Stimulated activated CD4-positive, alpha-beta T cell treated with anti-CD3 and anti-CD28 coated beads, Interleukin-15, amount 100 ng/mL, for 1 hour (primary cell): ENCODE measurements at places on chromosomes 13 and 19.
A peak's percentile ranks its signal among the peaks of the same experiment; 100 is the strongest.

DNA sequence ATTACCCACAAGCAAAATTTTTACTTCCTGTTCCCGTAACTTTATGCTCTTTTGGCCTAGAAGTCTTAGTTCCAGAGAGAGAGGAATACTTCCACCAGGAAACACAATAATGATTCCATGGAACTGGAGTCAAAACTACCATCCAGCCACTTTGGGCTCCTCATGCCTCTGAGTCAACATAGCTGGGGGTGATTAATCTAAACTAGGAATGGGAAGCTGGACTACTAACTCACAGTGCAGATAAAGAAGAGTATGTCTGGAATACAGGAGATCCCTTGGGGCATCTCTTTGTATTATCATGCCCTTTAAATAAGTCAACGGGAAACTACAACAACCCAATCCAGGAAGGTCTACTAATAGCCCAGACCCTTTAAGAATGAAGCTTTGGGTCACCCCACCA lies 8.9 kb upstream of the ELF1 start:
- no peak for DNase-seq

DNA sequence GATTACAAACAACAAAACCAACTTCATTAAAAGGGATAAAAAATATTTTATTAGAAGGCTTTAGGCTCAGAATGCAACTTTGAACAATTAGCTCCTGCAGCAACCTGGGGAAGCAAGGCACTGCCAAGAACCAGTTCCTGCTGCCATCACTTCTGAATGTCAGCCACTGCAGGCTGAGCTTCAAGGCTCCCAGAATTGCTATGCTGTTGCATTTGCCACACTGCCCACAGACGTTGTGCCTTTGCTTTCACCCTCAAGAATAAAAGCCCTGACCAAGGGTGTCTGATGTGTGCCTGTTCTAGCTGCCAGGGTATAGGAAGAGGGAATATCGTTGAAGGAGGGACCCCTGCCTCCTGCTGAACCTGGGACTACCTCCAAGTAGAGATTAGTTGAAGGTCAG lies 238.4 kb downstream of the ITGBL1 start:
- DNase-seq = no peak

DNA sequence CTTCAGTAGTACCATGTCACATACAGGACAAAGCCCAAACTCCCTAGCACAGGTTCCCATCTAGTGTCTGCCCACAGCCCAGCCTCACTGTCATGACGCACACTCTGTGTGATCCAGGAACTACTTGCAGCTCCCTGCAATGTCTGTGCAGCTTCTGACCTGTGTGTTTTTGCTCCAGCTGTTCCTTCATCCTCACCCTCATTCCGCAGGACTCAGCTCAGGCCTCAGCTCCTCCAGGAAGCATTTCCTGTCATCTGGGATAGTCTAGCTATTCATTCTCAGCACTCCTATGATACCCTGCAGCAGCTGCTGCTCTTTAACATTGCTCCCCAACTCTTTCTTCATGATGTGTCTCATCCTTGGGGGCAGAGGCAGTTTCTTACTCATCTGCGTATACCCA lies 56.1 kb downstream of the ENOX1 start:
- no peak for DNase-seq

DNA sequence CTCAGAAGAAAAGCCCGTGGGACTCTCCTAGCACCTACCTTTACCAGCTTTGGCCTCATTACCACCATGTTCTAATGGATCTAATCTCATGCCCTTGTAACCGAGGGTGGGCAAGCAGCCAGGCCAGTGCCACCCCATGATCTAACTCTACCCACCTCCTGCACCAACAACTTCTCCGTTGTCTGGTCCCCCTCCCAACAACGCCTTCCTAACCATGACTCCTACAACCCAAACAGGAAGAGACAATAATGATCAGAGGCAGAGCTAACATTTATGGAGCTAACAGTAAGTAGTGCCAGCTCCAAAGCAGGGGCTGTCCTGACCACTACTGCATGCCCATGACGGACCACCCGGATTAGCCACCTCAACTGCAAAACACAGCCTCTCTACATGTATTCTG lies 3.5 kb downstream of the USP12 start:
- no peak for DNase-seq

- no peak for DNase-seq
Measured at GRCh38 chr13:38875186-38875875, 115.3 kb downstream of the STOML3 start.

GRCh38 chr19:45952686-45953505 lies 20.8 kb downstream of the NOVA2 start:
- DNase-seq = peak; percentile 22

DNA sequence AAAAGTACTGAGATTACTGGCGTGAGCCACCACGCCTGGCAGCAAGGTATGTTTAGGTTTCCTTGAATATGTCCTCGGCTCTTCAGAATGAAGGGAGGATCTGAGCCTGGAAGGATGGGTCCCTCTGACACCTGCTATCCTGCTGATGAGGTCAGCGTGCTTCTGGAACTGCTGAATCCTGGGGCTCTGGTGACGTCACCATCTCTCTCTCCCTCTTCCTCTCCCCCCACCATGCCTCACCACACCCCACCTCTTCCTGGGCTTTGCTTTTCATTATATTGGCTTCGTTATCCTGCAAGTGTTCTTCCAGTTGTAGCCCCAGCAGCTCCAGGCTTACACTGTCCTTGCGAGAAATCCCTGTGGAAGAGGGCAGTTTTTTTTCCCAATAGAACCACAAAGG lies 49.8 kb downstream of the CCNE1 start:
- DNase-seq = no peak

DNA sequence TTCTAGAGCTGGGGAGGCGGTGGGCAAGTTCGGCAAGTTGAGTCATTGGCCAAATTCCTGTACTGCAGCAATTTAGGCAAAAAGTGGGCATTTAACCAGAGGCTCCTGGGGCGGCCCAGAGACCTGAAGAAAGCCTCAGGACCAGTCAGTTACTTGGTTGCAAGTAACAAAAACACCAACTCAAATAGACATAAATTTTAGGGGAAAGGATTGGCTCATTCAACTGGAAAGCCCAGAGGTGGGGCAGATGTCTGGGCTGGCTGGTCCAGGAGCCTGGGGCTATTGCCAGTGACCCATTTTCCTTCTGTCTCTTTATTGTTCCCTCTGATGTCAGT lies 97.1 kb downstream of the SIPA1L3 start:
- no peak for DNase-seq

GRCh38 chr13:30905932-30906383 lies at the start of gene MEDAG:
MEDAG (plus strand) TSS chr13:30906271; CDS start chr13:30906516, 245 bp downstream.
- DNase-seq = no peak

- DNase-seq = no peak
Measured at GRCh38 chr13:110812121-110812868, 98.8 kb downstream of the ING1 start.

DNA sequence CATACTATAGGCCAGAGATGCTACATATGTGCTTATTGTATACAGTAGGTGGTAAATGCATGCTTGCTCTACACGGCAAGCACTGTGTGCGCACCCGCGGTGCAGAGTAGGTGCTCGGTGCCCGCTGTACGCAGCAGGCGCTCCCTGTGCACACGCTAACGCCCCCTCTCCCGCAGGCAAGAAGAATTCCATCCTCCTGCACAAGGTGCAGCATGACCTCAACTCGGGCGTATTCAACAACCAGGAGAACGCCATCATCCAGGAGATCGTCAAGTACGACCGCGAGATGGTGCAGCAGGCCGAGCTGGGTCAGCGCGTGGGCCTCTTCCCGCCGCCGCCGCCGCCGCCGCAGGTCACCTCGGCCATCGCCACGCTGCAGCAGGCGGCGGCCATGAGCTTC lies 17.7 kb downstream of the POLRMT start:
- no peak for DNase-seq

DNA sequence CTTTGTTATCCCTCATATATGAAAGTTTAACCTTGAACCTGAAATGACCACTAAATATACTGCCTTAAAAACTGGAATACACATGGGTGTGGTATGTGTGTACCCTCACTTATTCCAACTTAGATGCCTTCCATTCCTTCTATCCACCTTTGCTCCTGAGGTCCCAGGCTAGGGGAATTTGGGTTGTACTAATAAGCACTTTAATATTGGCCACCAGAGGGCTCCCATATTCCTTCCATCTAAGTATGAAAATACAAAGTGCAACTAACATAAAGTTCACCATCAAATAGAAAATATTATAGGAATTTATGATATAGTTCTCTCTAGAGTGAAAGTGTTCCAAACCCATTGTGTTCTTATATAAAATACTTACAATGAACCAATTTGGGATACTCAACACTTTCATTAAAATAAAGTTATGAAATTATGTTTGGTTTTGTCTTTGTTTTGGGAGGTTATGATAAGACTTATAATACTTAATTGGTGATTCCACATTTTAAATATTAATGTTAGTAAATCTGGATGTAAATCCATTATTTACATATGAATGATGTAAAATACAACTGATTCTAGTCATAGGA lies 62.3 kb downstream of the ITGBL1 start:
- no peak for DNase-seq

DNA sequence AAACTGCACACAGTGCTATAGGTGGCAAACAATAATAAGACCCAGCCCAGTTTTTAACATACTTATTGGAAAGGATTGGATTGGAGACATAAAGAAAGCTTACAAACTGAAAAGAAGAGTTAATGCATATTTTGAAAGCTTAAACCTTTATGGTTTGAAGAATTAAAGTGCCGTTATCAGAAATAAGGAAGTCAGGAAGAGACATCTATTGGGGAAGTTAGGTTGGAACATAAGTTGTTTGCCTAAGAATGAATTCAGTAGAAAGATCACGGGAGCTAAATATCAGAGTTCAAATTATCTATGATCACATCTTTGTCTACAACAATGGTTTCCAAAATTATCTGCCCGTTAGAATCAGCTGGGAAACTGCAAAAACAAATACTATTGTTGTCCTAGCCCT lies 767.9 kb downstream of the PCDH9 start:
- DNase-seq = no peak

GRCh38 chr13:78131811-78132210 lies 213.2 kb upstream of the EDNRB start:
- no peak for DNase-seq

GRCh38 chr19:7645656-7646425 lies 8.9 kb downstream of the STXBP2 start:
- DNase-seq = no peak

DNA sequence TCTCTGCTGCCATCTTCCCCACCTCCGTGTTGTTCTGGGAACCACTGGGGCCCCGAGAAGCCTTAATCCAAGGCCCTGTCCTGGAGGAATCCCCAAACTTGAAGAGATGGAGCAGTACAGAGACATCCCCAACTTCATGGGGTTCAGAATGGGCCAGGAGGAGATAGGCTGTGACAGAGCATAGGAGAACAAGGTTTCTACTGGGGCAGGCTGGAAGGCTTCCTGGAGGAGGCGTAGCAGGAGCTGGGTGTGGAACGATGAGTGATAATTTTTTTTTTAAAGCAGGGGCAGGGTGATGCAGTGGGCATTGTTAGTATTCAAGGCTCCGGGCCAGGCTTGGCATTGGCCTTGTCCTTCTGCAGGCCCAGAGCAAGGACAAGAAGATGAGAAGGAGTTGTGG lies 3.3 kb downstream of the CYP4F8 start:
- DNase-seq = no peak

- DNase-seq = no peak
Measured at GRCh38 chr19:4043401-4043800, 23.3 kb downstream of the ZBTB7A start.

DNA sequence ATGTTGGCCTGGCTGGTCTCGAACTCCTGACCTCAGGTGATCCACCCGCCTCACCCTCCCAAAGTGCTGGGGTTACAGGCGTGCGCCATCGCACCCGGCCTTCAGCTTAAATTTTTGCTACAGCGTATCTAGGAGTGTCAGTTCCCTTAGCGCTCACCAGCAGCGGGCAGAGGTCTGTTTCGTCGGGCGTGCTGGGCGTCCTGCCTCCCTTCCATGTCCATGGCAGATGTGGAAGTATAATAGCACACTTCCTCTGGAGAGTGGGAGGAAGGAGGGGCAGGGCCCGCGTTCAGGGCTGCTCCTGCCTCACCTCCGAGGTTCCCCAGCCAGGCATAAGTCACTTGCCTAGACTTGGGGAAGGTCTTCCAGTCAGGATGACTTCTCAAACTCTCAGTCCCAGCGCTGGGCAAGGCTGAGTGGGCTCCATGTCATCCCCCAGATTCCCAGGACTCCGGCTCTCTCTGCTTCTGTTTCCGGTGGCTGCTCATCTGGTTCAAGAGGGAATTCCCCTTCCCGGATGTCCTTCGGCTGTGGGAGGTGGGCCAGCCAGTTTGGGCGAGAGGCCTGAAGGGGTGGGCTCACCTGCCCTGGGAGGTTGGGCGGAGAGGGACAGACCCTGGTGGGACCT lies 9.5 kb downstream of the IL4I1 start:
- no peak for DNase-seq

DNA sequence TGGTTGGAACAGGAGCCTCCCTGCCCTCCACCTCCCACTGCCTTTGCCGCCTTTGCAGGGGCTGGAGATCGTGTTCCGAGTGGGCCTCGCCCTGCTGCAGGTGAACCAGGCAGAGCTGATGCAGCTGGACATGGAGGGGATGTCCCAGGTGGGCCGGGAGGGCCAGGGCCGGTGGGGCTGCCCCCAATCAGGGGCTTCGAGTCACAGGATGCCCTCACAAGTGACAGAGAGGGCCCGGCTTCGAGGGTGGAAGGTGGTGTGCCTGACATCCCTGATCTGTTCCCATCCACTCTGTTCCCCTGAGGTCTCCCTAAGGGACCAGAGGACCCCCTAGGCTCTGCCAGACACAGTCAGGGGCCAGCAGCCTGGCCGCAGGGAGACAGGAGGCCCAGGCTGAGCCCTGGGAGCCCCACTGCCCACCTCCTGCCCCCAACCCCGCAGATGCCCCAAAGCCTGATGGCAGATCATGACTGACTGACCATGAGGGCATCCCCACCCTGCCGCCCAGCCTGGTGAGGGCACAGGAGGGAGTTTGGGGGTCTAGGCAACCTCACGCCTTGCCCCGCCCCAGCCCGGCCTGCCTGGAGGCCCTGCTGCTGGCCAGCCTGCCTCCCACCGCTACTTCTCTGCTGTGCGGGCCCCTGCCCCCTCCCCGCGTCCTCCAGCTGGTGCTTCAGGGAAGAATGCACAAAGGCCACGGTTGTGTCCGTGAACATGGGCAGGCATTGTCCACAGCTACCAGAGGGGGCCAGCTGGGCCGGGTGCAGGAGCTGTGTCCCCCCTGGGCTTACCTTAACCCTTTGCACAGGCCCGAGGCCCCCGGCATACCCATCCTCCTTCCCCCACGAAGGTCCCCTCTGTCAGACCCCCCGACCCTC lies 21.8 kb downstream of the EVI5L start:
- DNase-seq = no peak

GRCh38 chr13:31119526-31119925 lies 42.2 kb downstream of the HSPH1 start:
- DNase-seq = no peak
